ENCODE measurements at places on chromosomes 7 and 10. TPM values are rescaled to one million over a fixed set of nuclear protein-coding genes. Genes with fewer than 3 reads are reported as not detected.

DNA sequence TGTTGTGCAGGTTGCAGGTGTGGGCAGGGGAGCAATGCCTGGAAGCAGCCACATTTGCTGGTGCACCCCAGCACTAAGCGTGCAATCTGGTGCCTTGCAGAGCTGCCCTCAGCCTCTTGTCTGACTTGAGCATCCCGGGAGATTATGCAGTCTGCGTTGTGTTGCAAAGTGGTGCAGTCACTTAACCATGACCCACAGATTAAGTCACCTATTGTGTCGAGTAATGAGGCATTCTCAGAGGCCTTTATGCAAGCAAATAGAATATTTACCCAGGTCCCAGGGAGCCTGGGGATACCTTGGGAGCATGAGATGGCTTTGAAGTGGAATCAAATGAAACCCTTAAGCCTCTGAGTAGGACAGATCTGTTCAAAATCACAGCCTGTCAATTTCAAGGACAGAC, 529.0 kb downstream of the TYW1 start:
- DNase-seq = no peak

GRCh38 chr10:105358911-105359310, 717.8 kb downstream of the SORCS3 start:
- no peak for DNase-seq

DNA sequence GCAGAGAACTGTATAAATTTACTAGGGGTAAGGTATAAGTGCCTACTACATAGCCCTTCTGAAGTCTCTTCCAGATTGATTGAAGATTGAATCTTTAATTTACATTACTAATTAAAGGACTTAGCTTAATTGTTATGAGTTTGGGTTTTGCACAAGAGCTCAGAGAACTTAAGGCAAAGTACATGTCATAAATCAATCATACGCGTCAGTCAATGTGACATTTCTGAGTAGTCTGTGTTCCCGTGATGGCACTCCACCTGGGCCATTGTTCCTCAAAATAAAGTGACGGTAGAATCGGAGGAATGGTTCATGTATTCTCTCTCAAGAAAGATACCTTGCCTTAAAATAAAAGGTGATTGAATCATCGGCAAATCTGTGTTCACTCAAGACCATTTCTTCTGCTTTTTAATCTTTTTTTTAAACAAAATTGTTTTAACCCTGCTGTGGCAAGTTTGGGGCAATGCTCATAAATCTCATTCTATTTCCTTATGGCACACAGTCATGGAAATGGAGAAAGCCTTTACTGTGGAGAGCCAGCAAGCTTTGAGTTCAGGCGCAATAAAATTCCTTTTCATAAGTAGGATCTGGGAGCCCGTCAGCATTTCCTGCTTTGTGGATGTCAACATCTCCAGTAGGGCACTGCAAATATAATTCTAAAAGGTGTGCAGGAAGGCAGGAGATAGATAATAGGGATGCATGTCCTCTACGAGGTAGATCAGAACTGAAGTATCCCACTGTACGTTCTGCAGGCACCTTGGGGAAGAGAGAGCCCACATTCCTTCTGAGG, 427.4 kb downstream of the GATA3 start:
- DNase-seq = no peak

DNA sequence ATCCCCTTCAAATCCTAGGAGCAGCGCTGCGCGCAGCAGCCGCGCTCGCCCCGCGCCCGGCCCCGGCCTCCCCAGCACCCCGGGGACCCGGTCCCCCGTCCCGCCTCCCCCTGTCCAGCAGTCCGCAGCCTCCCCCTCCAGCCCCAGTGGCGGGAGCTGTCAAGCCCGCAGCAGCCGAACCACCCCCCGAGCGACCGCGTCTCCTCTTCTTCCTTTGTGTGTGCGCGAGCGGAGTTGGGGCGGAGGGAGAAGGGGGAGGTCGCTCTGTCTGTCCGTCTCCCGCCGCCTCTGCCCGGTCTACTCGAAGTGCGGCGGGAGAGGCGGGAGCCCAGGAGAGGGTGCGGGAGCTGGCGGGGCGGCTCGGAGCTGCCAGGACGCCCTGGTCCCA, 375 bp upstream of the CHN2 start:
- no peak for DNase-seq

- peak; percentile 71 for DNase-seq
These were observed 1.2 kb upstream of the TMEM178B start for GRCh38 chr7:141072548-141073172.

DNA sequence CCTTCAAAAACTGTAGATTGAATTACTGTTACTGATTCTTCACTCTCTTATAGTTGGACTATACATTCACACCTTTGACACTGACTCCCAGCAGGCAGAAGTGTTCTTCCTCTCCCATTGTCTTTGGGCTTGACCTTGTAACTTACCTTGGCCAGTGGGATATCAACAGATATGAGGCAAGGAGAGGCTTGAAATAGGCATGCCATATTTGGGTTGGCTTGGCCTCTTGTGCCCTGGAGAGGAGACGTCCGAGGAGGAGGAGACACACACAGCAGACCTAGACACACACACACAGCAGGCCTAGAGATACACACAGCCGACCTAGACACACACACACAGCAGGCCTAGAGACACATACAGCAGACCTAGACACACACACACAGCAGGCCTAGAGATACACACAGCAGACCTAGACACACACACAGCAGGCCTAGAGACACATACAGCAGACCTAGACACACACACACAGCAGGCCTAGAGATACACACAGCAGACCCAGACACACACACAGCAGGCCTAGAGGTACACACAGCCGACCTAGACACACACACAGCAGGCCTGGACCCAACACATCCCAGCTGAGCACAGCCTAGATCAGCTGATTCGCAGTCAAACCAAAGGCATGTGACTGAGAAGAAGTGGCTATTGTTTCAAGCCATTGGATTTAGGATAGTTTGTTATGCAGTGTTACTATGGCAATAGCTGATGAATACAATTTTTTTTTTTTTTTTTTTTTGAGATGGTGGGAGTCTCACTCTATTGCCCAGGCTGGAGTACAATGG, 12.5 kb upstream of the GNA12 start:
- DNase-seq = no peak

GRCh38 chr10:15168291-15168785, at the start of gene NMT2:
Gene NMT2 (minus strand): TSS chr10:15168693. CDS start chr10:15168612, 81 bp downstream.
- peak; percentile 80 for DNase-seq

Gene PNLIPRP2
- polyA plus RNA-seq = not detected

DNA sequence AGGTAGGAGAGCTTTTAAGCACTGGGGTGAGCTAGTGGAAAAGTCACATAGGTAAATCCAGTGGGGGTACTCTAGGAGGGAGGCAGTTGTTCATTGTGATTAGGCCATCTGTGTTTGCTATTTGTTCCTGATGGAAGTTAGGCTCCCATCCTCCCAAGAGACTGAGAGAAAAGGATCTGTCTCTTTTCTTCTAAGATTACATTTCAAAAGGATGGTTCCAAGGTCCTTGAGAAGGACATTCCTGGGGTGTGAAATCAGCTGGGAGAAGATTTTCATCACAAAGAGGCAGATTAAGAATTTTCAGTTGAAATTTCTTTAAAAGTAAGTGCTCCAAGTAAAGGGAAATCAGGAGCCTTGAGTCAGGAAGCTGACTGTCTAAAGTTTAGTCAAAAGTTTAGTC, 210.8 kb upstream of the CSTF2T start:
- no peak for DNase-seq

Gene CABCOCO1
- 0.53 TPM for polyA plus RNA-seq

Gene POLD2
- polyA plus RNA-seq = 64.4 TPM

- DNase-seq = no peak
These were observed 170.8 kb downstream of the MGMT start for GRCh38 chr10:129637846-129638245.

- no peak for DNase-seq
These were observed 1250.9 kb upstream of the CELF2 start for GRCh38 chr10:9766762-9767161.

GRCh38 chr10:106436123-106436715, 728.3 kb downstream of the SORCS1 start:
- DNase-seq = no peak

- no peak for DNase-seq
These were observed 60.7 kb downstream of the SMURF1 start for GRCh38 chr7:99083068-99083651.

Gene ELOVL3
- polyA plus RNA-seq = 1.3 TPM
